ENCODE measurements at places on chromosomes 12 and 14.

- no peak for DNase-seq
Measured at GRCh38 chr14:68729556-68729955, 63.3 kb downstream of the ZFP36L1 start.

DNA sequence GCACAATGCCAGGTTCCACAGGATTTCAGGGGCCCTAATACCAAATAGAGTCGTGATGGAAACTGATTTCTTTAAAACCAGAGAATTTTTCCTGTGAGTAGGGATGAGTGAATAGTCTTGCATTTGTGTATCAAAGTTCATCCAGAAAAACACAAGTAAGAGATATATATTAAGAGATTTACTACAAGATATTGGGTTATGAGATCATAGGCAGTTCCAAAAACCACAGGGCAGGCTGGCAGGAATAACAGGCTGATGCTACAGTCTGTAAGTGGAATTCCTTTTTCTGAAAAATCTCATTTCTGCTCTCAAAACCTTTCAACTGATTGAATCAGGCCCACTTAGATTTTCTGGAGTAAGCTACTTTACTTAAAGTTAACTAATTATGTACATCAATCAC lies 1756.2 kb upstream of the SEL1L start:
- no peak for DNase-seq

DNA sequence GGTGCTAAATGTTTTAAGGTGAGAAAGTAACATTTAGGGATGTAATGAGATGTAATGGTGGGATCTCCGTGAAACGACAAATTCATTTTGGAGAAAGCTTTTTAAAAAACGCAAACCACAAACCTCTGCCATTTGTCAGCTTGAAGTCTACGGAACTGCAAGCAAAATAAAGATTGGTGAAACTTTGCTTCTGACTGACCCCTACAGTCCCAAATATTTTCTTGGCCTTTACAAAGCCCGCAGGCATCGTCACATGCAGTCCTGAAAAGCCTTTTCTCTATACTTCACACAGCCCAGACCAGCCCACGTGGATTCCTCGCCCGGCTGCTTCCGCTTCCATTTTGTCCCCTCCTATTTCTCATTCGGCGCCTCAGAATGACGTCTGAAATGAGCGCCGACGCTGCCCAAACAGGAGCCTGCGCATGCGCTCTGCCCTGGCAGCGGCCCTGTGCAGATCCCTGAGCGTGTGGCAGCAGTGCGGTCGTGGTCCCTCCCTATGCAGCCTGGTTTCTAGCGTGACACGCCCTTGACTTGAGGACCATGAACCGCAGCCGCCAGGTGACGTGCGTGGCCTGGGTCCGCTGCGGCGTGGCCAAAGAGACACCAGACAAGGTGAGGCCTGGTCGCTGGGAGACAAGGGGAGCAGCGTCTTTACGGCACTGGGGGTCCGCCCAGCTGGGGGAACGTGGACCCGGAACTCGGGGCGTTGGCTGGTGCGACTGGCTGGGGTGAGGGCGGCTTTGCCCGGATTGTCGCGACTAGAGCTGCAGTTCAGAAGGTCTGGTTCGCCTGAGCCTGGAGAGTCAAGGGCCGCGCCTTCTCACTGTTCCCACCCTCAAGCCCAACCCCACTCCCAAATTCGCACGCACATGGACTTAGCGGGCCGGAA lies at the start of gene PWP1:
PWP1 (plus strand) TSS at position 440 of the 889 bp plus-strand sequence; CDS start at position 541, 101 bp downstream.
- peak; percentile 90 for DNase-seq

GRCh38 chr12:11689591-11690186 lies 40.2 kb downstream of the ETV6 start:
- DNase-seq, result no peak

DNA sequence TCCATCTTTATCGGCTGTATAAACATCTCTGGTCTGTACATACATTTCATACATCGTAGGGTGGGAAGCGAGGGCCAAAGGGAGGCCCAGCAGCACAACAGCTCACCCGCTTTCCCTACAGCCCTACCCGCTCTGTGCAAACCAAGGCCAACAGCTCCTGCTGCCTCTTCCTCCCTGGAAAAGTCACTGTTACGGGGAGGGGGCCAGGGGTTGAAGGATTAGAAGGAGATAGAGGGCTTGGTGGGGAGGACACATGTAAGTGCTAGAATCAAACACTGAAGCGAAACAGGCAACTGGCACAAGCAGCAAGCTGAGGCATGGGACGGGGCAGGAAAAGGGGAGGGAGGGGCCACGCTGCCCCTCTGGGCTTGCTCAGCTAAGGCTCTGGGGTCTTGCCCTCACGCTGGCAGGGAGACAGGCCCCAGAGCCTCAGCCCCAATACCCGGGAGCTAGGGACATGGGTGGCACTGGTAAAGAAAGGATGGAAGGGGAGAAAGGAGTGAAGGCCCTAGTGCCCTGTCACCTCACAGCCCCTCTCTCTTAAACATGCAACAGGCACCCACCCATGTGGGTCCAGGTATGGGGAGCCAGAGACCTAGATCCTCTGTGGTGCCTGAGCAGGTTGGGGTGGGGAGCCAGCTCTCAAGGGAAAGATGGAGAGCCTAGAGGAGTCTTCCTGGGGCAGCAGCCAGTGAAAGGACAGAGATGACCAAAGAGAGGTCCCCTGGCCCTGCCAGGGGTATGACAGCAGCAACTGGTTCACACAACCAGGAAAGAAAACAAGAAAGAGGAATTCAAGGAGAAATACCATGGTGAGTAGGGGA lies 14.4 kb downstream of the SPRYD3 start:
- DNase-seq, result no peak

DNA sequence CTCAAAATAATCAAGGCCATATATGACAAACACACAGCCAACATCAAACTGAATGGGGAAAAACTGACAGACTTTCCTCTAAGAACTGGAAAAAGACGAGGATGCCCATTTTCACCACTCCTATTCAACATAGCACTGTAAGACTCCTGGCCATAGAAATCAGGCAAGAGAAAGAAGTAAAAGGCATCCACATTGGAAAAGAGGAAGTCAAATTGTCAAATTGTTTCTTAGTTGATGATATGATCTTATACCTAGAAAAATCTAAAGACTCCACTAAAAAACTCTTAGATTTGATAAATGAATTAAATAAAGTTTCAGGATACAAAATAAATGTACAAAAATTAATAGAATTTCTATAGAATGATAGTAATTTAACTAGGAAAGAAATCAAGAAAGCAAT lies 11.2 kb downstream of the OR8S1 start:
- DNase-seq, result no peak

GRCh38 chr12:89353823-89354611 lies 1.7 kb upstream of the DUSP6 start:
- peak; percentile 48 for DNase-seq

DNA sequence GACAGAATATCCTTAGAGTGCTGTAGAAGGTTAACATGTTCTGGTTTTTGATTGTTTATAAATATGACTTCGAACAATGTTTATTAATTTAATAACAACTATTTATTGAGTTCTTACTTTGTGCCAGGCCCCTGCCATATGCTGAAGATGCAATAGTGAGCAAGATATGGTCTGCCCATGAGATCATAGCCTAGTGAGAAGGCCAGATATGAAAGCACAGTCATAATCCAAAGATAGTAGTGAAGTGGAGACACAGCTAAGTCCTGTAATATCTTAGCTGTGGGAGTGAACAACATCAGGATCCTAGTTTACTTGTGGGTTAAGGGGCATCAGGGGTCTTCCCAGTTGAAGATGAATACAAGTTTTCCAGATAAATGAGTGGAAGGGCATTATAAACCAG lies 189.4 kb upstream of the FBXO33 start:
- no peak for DNase-seq
